ENCODE measurements at places on chromosomes 3 and 15. TPM values are rescaled to one million over a fixed set of nuclear protein-coding genes. Genes with fewer than 3 reads are reported as not detected.

The KBTBD13 gene
- total RNA-seq: not detected

The DIPK2A gene
- total RNA-seq: 22.3 TPM

The PRTG gene
- not detected for total RNA-seq

The OXTR gene
- 1.4 TPM for total RNA-seq

The CPNE9 gene
- not detected for total RNA-seq

The RBP2 gene
- total RNA-seq: not detected

The KNG1 gene
- total RNA-seq: not detected

The CD80 gene
- 22.5 TPM for total RNA-seq

The C3orf20 gene
- not detected for total RNA-seq

The CAND2 gene
- 0.09 TPM for total RNA-seq

The SEC62 gene
- total RNA-seq: 47.7 TPM

The EHHADH gene
- total RNA-seq: 4.0 TPM

The HDC gene
- 0.40 TPM for total RNA-seq

The CORO2B gene
- total RNA-seq: not detected

The SI gene
- total RNA-seq: not detected

The CLSTN2 gene
- 0.07 TPM for total RNA-seq

The FGF7 gene
- not detected for total RNA-seq

The ITIH4 gene
- 18.0 TPM for total RNA-seq

The RYR3 gene
- total RNA-seq: not detected

The SPESP1 gene
- total RNA-seq: 0.70 TPM

GRCh38 chr3:141699324-141699723 is 38.8 kb upstream of the RNF7 start:
- DNase-seq: no peak

- DNase-seq: peak; percentile 46
Observed at GRCh38 chr3:59451800-59452746, 402.2 kb upstream of the CFAP20DC start.

- DNase-seq: peak; percentile 42
Observed at GRCh38 chr15:70141376-70142071, 43.8 kb upstream of the TLE3 start.

DNA sequence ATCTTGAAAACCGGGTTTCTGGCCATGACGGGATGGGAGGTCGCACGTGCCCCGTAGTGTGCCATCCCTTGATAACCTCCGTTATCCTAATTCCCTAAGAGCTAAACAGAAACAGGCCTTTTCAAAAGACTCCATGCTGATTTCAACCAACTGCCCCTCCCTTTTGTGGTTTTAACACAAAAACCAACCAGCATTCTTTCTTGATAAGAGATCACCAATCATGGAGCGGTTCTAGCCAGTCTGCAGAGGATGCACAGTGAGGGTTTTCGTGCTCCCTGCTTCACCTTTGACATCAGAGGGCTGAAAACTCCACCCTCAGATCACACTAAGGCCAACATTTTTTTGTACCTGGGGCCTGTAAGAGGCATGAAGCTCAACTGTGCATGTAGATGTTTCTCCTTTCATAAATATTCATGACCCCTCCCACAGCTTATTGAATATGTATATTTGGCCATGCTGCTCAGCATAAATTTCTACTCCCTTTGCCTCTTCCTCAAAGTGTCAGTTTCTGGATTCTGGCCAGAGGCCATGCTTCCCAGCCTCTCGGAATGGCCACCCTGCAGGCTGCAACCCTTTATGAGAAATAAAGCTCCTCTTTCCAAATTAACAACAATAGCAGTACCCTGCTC is 41.3 kb downstream of the FAM3D start:
- no peak for DNase-seq

GRCh38 chr3:39388741-39389248 is 5.6 kb downstream of the SLC25A38 start:
- DNase-seq: no peak

DNA sequence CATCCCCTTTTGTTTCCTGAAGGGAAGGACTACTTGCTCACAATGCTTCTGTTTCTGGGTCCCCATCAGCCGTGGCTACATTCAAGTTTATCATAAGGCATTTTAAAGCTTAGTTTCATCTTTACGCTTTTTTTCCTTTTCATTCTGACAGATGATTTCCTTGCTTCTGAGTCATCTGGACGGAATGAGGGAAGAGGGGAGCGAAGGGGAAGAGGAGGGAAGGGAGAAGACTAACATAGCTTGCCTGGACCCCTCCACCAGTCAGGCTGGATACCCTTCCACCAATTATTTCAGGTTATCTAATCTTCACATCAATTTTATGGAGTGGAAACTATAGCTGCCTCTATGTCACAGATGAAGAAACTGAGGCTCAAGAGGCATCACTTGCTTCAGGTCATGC is 27.6 kb downstream of the FAM3D start:
- DNase-seq: no peak

DNA sequence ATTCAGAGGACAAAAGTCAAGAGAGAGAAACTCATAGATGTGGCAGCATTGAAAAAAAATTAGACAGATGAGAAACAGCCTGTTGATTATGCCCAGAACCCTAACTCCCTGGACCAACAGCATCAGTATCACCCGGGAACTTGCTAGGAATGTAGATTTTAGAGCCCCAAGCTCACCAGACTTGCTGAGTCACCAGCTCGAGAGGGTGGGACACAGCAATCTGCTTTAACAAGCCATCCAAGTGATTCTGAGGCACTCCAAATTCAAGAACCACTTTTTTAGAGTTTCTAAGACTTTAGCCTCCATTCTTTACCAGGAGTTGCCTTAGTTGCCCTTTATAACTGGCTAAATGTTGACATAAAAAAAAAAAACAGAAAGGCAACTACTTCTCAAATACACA is 70.9 kb downstream of the CGGBP1 start:
- no peak for DNase-seq

GRCh38 chr3:107833043-107833442 is 257.8 kb downstream of the CD47 start:
- no peak for DNase-seq

GRCh38 chr3:138928727-138929372 is 18.1 kb downstream of the FOXL2 start:
- DNase-seq: no peak

GRCh38 chr3:141500397-141500796 is 13.6 kb downstream of the RASA2 start:
- no peak for DNase-seq

DNA sequence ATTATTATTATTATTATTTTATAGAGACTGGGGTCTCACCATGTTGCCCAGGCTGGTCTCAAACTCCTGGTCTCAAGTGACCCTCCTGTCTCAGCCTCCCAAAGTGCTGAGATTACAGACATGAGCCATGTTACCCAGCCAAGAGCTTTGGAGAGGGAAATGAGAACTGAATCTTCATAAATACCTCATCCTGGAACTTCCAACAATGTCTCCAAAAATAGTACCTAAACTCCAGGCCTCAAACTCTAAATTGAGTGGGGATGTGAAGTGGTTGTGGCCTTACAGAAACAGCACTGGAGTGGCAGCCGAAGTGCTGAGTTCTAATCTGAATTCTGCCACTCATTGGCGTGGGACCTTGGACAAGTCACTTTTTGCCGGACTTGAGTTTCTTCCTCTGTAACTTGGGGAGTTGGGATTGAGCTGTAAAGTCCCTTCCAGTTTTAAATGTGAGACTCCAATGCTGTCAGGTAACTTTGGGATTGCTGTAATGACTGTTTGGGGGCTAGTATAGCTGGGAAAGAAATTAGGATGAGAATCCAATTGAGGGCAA is 10.0 kb upstream of the SRP14 start:
- DNase-seq: peak; percentile 27

GRCh38 chr3:14225421-14225820 is 46.8 kb downstream of the LSM3 start:
- no peak for DNase-seq

- DNase-seq: no peak
Observed at GRCh38 chr3:29890801-29891200, 609.9 kb downstream of the RBMS3 start.

DNA sequence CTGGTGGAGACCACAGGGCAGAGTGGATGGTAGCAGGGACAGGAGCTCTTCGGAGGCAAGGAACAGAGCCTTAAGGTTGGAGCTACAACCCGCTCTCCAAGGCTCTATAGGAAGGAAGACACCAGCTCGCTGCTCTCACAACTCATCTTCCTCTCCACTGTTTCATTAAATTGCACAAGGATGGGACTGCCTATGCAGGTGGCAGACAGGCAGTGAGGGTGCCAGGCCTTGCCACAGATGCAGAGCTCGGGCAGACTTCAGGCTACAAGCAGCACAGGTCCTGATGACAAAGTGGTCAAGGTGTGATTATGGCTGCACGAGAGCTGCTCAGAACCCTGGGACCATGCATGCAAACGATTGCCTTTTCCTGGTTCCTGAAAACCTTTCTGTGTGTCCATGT is 144.6 kb downstream of the FOXP1 start:
- DNase-seq: no peak

GRCh38 chr3:9213019-9213634 is 36.3 kb downstream of the SRGAP3 start:
- no peak for DNase-seq

DNA sequence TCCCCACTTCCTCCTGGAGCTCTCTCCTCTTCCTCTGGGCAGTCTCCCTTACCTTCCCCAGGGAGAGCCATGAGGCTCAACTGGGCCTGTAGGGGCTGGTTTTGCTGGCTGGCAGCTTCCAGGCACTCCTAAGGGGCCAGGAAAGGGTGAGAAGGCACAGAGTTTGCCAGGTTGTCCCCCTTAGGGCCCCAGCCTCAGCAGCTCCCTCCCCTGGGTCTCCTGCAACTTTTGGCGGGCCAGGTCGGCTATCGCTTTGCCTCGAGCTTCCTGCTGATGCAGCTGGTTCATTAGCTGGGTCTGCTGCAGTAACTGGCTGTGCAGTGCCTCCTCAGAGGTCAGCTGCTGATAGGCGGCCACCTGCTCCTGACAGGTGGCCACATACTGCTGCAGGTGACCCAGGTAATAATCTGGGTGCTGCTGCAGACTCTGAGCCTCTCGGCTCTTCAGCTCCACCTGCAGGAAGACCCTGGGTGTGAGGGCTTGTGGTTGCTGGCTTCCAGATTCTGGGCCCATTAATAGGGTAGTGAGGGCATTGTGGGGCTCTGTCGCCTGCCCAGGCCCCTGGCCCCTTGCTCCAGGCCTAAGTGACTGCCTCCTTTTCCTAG is 29.7 kb upstream of the OR4F6 start:
- DNase-seq: no peak

DNA sequence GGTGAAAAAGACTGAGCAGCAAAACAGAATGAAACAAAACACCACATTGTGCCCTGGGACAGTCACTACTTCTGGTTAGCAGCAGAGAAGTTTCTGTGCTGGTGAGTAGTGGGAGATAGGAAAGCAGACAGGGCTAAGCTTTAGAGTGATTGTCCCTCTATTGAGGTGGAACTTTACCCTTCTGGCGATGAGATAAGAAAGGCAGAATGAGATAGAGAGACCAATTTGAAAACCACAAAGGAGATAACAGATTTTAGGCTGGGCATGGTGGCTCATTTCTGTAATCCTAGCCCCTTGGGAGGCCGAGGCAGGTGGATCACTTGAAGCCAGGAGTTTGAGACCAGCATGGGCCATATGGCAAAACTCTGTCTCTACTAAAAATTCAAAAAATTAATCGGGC is 208.5 kb downstream of the TBL1XR1 start:
- no peak for DNase-seq

DNA sequence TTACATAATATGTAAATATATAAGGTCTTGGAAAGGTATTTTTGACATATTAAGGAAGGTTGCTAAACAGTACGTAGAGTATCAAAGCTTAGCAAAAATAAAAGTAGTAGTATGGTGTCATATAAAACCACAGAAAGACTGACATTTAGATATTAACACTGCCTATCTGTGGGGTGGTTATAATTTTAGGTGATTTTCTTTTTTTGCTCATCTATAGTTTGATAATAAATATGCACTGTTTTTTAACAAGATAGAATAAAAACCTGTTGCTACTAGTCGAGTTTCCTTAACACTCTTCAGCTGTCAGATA is 40.7 kb downstream of the ETV5 start:
- DNase-seq: no peak

- DNase-seq: no peak
Observed at GRCh38 chr3:98325055-98325454, 28.6 kb upstream of the OR5K4 start.

DNA sequence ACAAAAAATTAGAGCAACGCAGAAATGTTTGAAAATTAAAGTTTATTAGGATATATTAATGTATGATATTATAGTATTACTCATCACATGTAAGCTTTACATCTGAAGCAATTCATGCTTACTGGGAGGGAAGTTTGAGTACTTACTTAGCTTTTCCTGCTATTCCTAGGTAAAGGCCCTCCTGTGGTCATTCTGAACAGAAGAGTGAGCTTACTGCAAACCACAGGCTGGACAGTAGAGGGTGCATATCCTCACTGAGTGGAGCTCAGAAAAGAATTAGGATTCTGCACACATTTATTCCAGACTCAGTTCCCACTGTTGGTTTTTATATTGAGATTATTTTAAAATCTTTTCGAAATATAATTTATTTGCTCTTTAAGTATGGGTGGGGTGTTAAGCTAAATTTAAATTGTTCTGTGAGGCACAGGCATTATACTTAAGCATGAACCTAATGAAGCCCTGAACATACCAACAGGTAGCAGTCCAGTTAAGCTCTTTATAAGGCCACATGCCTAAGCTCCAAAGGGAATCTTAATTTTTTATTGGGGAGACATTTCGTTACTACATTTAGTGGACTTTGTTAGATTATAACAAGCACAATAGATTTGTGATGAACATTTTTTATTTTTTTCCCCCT is 10.2 kb downstream of the MRPS22 start:
- no peak for DNase-seq

GRCh38 chr15:51750792-51751696 is at the start of gene TMOD2:
Gene TMOD2 (plus strand): TSS chr15:51751597. CDS start chr15:51766442, 14,845 bp downstream.
- DNase-seq: peak; percentile 59

- DNase-seq: no peak
Observed at GRCh38 chr3:40366203-40367162, 20.5 kb upstream of the ENTPD3 start.

- no peak for DNase-seq
Observed at GRCh38 chr3:115688418-115688817, 65.1 kb downstream of the GAP43 start.

DNA sequence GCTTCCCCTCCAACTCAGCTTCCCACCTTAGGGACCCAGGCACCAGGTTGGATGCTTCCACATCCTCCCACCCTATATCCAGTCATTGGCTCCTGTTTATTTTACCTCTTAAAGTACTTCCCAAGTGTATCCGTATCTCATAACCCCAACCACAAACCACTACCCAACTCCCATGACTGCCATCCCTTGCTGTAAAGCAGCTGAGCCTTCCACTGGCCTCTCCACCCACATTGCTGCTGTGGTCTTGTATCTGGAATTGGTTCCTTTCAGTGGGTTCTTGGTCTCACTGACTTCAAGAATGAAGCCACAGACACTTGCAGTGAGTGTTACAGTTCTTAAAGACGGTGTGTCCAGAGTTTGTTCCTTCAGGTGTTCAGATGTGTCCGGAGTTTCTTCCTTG is 79.8 kb upstream of the HRH1 start:
- no peak for DNase-seq

- DNase-seq: no peak
Observed at GRCh38 chr3:156271995-156272719, 151.8 kb downstream of the KCNAB1 start.
